ENCODE measurements at places on chromosomes 11 and 22.

- DNase-seq, result no peak
These were observed 90.4 kb upstream of the PARVA start for GRCh38 chr11:12287009-12287373.

DNA sequence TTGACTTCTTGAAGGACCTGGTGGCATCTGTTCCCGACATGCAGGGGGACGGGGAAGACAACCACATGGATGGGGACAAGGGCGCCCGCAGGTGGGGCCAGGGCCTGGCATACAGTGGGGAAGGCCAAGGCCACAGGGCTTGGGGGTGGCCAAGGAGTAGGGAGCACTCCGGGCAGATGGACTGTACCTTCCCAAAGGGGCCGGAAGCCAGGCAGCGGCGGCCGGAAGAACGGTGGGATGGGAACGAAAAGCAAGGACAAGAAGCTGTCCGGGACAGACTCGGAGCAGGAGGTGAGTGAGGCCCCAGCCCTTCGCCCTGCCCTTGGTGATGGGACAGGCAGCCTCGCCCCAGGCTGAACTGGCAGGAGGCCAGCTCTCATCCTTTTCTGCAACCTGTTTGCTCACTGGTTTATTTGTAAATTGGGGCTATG, 1.2 kb downstream of the DRAP1 start:
- no peak for DNase-seq

GRCh38 chr11:40514124-40514523, 945.3 kb downstream of the LRRC4C start:
- no peak for DNase-seq

GRCh38 chr11:118892964-118893363, 9.3 kb downstream of the CXCR5 start:
- no peak for DNase-seq

- no peak for DNase-seq
These were observed 71.2 kb downstream of the MYO7A start for GRCh38 chr11:77199137-77199745.
